ENCODE measurements at places on chromosomes 1 and 21.

GRCh38 chr1:89179343-89179742, 3.5 kb upstream of the GBP7 start:
- no peak for DNase-seq

GRCh38 chr1:39158327-39159086, 46.0 kb upstream of the MACF1 start:
- DNase-seq, result no peak

DNA sequence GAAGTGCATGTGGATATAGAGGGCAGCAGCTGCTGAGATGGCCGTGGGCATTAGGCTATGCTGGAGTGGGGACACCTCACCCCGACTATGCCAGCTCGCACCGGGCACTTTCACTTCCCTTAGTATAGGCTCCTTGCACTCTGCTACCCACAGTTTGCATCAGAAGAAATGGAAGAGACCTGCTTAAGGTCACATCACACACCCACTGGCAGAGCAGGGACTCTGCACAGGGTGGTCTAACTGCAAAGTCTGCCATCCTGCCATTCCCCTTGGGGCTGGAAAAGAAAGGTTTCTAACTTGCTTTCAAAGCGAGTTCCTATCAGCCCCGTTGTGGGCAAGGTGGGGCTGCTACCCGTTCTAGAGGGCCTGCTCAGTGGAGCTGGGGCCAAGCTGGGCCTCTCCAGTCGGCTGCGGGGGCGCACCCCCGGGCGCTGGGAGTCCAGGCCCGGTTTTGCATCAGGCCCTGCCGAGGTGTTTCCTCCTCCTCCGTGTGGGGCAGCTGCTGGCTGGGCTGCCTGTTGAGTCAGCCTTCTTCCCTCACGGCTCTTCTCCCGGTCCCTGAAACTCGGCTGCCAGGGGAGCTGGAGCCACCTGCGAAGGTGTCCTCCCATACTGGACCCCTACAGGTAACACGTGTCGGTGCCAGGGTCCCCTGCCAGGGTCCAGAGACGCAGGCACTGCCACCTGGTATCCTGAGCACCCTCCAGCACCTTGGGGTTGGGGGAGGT, at the start of gene SYTL1:
Gene SYTL1 (plus strand): TSS at position 498 of the 728 bp plus-strand sequence. CDS start 3,313 bp downstream, outside the sequence.
- peak; percentile 74 for DNase-seq

GRCh38 chr1:101566883-101567538, 330.2 kb downstream of the S1PR1 start:
- no peak for DNase-seq

DNA sequence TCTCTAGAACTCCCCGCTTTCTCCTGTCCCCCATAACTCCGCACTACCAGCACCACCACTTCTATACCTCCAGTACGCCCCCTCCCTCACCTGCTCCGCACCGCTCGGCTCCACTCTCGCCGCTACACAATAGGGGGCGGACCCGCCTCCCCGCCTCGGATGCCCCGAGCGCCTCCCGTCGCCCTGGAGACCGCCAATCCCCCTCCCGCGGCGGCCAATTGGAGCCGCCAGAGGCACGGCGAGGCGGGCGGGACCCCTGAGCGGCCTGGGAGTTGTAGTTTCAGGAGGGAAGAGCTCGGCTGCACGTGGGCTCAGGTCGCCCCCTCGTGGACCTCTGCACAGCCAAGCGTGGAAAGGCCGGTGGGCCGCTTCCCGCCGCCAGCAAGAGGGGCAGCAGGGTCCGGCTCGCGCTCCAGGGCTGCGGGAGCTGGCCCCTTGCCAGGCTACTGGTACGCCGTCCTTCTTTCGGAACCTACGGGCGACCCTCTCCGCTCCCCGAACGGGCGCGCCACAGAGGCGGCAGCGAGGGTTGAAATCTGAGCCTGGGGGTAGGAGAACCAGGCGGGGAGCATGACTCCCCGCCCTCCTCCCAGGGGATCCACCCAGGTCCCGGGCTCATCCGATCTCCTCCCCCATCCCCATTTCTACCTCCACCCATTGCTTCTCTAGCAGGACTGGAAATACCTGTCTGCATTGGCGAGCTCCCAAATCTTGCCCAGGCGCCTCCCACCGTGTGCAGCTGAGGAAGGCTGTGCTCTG, at the start of gene IGSF9:
Gene IGSF9 (minus strand): TSS at position 131 of the 759 bp plus-strand sequence. CDS start 2,159 bp downstream, outside the sequence.
- DNase-seq, result peak; percentile 49

DNA sequence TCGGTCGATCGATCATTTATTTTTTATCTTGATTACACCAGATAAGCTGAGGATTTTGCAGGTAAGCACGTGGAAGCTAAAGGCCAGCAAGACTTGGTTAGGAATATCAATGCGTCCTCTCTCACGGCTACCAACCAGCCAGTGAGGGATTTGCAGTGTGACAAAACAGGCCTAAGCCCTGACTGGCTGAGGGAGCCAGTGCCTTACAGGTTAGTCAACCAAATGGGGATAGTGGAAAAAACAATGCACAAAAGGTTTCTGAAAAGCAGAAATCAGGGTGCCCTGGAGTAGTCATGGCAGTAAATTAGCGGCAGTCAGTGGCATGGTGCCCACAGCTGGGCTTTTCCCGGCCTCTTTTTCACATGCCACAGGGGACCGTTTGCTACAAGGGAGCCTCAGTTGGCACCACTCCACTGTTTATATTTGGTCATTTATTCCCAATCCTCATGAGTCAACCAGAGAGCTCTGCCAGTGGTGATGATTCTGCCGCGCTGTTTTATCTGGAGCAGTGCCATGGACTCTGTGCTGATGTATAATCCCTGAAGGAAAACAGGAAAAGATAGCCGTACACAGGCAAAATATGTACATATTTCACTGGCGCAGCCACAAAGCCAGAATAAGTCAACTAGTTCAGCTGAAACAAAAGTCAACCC, 167.6 kb downstream of the RHOU start:
- DNase-seq, result no peak

DNA sequence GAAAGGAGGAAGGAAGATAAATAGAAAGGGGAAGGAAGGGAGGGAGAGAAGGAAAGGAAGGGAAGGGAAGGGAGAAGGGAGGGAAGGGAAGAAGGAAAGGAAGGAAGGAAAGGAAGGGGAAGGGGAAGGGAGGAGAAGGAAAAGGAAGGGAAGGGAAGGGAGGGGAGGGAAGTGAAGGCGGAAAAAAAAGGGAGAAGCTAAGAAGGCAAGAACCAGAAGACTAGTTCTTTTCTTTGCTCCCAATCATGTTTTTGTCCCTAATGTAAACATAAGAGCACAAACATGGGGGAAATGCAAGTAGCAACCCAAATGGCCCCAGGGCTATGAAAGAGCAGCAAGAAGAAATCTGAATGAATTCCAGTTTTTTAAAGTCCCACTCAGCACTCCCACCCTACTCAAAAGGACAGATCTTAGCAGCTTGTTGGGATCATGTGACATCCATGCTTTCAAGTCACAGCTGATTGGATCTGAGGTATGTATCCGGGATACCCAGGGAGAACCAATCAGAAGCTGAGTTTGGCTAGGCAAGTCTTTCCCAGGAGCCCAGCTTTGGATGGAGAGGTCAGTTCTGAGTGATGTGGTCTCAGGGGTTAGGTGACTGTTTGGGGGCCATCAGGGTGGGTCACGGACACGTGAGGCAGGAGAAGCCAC, 24.2 kb upstream of the FHAD1 start:
- DNase-seq, result no peak

DNA sequence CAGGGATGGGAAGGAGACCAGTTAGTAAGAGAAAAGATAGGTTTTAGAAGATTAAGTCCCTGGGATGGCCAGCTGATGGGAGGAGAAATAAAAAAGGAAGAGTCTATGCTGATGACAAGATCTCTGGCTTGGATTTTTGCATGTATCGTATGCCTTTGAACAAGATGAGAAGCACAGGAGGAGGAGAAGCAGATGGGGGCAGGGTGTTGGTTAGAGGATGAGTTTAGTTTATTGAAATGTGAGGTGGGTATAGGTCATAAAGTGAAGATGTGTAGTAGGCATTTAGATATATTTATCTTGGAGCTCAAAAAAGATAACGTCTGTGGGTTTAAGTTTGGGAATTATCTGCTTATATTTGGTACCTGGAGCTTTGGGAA, 1.4 kb downstream of the TIPRL start:
- DNase-seq, result peak; percentile 68

DNA sequence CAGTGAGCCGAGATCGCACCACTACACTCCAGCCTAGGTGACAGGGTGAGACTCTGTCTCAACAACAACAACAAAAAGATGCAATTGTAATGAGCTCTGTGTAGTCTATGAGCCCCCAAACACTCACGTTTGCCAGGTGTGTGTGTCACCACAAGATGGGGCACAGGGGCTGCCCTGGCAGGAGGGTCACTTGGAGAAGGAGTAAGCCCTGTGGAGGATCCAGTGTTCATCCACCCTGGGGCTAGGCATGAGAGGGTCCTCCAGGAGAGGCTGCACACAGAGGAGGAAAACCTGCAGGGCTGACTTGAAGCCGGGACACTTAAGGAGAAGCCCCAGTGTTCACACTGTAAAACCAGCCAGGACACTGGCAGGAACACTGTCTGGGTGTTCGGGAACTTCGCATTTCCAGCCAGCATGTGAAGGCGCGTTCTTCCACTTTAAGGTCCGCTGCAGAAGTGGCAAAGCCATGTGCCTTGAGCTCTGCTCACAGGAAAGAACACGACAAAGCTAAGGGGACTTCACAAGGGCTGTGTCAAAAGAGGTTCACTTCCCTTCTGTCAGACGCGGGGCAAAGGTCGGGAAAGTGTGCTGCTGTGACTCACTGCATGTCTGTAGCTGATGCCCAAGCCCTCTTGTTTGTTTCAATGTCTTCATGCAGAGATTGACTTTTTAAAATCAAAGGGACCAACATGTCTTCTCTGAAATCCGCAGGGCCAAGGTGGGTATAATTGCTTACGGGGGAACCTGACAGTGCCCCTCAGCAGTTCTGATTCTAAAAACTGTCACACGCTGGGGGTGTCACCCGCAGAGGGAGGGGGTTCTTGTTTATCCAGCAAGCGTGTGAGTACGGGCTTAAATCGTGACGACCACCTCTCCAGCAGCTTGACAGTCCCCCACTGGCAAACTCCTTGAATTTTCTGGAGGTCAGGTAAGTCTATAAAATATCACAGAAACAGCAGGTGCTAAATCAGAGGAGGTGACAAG, 102.8 kb downstream of the RIPK4 start:
- DNase-seq, result no peak

GRCh38 chr1:186308264-186309060, 66.6 kb downstream of the TPR start:
- DNase-seq, result no peak

DNA sequence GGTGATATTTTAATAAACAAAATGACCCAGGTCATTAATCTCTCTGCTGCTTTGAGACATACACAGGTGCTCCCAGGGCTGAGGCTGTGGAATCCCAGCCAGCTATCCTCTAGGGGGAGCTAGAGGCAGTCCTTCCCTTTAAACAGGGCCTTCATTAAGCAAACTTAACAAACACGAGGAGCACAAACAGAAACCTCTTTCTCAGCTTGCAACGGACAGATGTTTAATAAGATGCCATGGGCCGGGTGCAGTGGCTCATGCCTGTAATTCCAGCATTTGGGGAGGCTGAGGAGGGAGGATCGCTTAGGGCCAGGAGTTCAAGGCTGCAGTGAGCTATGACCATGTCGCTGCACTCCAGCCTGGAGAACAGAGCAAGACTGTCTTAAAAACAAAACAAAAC, 106.7 kb downstream of the HIVEP3 start:
- DNase-seq, result peak; percentile 74

- no peak for DNase-seq
Measured at GRCh38 chr1:33905241-33905640, 41.4 kb downstream of the HMGB4 start.

GRCh38 chr1:171446386-171446785, 38.9 kb upstream of the PRRC2C start:
- no peak for DNase-seq

- DNase-seq, result peak; percentile 46
Measured at GRCh38 chr1:207397525-207397926, 56.6 kb upstream of the CR2 start.

DNA sequence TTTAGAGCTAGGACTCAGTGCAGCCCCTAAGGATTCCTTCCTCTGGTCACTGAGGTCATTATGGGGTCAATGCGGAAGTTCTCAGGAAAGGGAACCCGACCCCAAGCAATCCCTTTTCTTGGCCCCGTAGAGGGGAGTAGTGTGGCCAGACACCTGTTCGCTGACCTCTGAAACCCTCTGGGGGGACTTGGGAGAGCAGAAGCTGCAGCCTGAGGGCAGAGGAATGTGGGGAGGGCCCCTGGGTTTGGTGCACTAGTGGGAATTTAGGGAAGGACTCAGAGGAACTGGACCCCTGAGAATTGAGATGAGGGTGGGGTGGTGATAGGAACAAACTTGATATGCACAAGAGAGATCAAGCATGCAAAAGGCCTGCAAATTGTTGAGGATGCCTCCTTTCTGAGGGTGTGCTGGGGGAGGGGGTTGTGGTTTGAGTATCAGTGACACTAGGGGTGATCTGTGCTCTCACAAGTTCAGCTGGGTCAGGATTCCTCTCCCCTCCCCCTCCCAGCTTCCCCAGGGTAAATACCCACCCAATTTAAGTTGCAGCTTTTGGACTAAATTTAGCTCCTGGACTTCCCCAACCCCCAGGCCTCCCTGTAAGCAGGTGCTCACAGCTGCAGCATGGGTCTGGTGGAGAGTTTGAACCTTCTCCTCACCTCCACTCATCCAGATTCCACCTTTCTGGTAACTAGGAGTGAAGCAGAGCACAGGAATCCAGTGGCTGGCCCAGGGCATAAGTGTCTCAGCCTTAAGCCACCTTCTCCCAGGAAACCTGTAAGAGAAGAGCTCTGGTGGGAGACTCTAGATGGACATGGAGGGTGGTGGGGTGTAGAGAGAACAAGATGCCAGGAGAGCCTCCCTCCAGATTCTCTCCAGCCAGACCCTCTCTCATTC, 13.5 kb downstream of the ADAMTSL4 start:
- peak; percentile 90 for DNase-seq

Data from OCI-M1 (cell line).